Activated CD8-positive, alpha-beta memory T cell treated with anti-CD3 and anti-CD28 coated beads, Interleukin-2, amount 10 ng/mL, durations not matched to agents 7 days and 5 days (primary cell): ENCODE measurements at places on chromosomes 1 and 21. TPM values are rescaled to one million over a fixed set of nuclear protein-coding genes. Genes with fewer than 3 reads are reported as not detected.

- no peaks in the 10 kb centered on the region for H3K36me3 ChIP-seq
- H3K4me1 ChIP-seq, result peaks cover 1% of the 10 kb centered on the region
- H3K27ac ChIP-seq, result no peak overlapping the region
Measured at GRCh38 chr1:202692959-202693555, 17.2 kb downstream of the SYT2 start.

- H3K4me3 ChIP-seq, result peak overlapping the region; percentile 94
- H3K4me1 ChIP-seq, result peaks cover 35% of the 10 kb centered on the region
- H3K36me3 ChIP-seq, result peaks cover 3% of the 10 kb centered on the region
- DNase-seq, result no peak
Measured at GRCh38 chr1:151611288-151611790, 511 bp upstream of the SNX27 start.

- no peaks in the 10 kb centered on the region for H3K36me3 ChIP-seq
- H3K27me3 ChIP-seq, result no peaks in the 10 kb centered on the region
- H3K4me1 ChIP-seq, result no peaks in the 10 kb centered on the region
- H3K4me3 ChIP-seq, result no peak overlapping the region
- DNase-seq, result no peak
- H3K27ac ChIP-seq, result no peak overlapping the region
Measured at GRCh38 chr21:16159971-16160350, 430.2 kb downstream of the USP25 start.

DNA sequence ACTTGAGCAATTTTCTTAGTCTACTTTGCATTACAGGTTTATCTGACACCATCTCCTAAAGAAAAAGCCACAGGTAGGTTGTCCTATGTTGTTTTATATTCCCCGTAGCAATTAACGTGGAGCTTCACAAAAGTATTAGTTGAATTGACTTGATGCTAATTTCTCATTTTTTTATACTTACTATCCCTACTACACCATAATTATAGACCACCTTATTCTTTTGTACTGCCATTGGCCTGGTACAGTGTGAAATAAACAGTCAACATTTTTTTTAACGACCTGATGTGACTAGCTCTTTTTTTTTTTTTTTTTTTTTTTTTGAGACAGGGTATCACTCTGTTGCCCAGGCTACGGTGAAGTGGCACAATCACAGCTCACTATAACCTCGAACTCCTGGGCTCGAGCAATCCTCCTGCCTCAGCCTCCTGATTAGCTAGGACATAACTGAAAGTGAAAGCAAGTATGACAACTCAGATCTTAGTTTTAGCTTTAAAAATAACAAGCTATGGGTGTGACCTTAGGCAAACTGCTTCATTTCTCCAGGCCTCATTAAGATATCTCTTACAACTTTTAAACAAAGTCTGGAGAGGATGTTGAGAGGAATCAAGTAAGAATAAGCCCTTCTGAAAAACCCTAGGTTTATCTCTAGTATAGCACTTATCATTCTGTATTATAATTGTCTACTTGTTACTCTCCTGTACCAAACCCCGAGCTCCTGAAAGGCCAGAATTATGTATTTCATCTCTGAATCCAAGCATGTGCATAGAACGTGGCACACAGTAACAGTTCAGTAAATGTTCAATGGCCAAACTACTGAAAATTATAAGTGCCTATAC is 49.5 kb downstream of the LUZP1 start:
- peak; percentile 74 for DNase-seq
- H3K4me1 ChIP-seq, result peaks cover 50% of the 10 kb centered on the region
- no peaks in the 10 kb centered on the region for H3K27me3 ChIP-seq
- H3K4me3 ChIP-seq, result peak overlapping the region; percentile 65
- H3K27ac ChIP-seq, result peak overlapping the region; percentile 88

- H3K27ac ChIP-seq, result peak overlapping the region; percentile 50
- DNase-seq, result no peak
- peaks cover 3% of the 10 kb centered on the region for H3K36me3 ChIP-seq
- H3K27me3 ChIP-seq, result no peaks in the 10 kb centered on the region
Measured at GRCh38 chr1:59072583-59072947, 224.3 kb upstream of the FGGY start.

DNA sequence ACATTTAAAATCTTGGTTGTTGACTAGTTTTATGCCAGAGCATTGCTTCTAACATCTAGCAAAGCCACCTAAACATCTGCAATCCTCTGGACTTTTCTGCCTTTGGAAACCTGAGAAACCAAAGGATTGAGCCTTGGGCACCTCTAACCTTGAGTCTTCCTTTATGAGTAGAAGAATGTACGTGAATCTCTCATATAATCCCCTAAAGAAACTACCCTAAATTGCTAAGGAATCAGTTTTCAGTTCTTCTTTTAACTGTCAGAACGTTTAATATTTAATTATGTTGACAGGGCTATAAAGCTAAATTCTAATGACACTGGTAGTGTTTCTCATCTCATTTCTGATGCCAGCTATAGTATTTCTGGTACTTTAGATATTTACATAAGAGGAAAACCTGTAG is 997.3 kb downstream of the AMY1C start:
- no peak for DNase-seq
- no peaks in the 10 kb centered on the region for H3K4me1 ChIP-seq
- no peaks in the 10 kb centered on the region for H3K27me3 ChIP-seq
- no peaks in the 10 kb centered on the region for H3K36me3 ChIP-seq
- no peak overlapping the region for H3K4me3 ChIP-seq

DNA sequence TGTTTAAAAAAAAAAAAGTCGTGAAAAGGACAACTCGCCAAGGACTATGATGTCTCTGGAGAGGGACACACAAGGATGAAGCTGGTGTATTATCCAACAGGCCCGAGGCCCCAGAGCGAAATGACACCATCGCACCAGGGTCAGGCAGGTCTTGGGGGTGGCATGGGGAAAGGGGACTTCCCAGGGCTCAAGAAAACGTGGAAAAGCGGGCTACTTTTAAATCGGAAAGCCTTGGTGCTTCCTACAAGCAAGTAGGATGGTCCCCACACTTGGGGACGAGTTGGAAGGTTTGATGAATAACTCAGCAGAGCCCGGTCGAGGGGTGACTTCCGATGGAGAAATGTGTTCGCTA is 505 bp upstream of the GNPAT start:
- H3K36me3 ChIP-seq, result peaks cover 48% of the 10 kb centered on the region
- H3K4me3 ChIP-seq, result peak overlapping the region; percentile 94
- no peaks in the 10 kb centered on the region for H3K27me3 ChIP-seq
- peak overlapping the region; percentile 92 for H3K27ac ChIP-seq
- no peak for DNase-seq

DNA sequence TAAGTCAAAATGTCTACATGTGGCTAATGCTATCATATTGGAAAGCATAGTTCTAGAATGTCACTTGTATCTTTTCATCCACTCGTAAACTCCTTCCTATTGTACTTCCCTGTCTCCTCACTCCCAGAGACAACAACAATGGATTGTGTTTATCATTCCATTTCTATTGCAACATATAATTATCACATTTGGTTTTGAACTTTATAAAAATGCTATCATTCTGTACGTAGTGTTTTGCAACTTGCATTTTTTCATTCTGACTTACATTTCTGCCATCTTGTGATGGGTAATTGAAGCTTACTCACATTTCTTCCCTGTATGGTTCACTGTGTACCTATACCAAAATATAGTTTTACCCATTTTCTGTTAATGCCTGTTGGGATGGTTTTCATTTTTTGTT is 14.5 kb upstream of the CSF3R start:
- no peaks in the 10 kb centered on the region for H3K4me1 ChIP-seq
- H3K27me3 ChIP-seq, result peaks cover 24% of the 10 kb centered on the region
- H3K4me3 ChIP-seq, result no peak overlapping the region
- DNase-seq, result no peak
- H3K36me3 ChIP-seq, result no peaks in the 10 kb centered on the region

DNA sequence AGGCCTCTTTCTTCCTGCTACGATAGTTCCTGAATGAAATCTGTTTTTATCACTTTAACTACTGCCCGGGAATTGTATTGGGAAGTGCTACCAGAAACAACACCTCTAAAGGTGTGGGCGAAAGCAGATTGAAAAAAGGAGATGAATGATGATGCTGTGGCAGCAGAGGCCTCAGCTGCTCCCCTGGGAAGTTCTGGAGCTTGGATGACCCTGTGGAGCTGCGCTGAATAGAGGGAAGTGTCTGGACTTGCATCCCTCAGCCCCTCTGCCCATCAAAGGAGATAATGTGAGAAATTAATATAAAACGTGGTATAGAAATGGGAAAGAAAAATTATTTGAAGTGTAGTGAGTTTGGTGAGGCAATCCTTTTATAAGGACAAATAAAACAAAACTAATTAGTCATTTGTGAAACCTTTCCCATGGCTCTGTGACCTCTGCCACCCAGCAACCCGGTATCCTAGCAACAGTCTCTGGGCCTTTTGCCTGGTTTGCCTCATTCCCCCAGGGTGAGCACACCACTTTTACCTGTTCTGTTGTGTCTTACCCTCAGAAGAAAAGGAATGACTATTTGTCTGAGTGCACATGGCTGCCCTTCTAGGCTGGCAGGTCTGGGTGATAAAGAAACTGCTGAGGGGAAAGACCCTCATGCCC is 21.3 kb downstream of the OVAAL start:
- H3K4me1 ChIP-seq, result peaks cover 6% of the 10 kb centered on the region
- H3K27ac ChIP-seq, result no peak overlapping the region
- peaks cover 5% of the 10 kb centered on the region for H3K36me3 ChIP-seq
- DNase-seq, result no peak

DNA sequence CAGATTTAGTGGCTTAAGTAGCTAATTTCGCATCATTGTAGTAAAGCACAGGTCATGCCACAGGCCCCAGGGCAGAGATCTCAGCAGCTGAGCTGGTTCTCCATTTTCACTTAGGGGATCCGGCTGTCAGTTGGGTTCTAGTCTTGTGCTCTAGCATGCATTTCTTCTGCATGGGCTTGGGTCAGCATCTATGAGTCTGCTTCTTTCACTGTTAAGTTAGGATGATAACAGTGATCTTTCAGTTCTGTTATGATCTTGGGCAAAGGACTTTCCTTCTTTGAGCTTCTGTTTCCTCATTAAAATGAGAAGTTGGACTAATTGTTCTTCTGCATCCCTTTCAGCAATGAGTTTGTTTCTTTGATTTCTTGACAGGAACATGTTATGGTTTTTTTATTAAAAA is 123.6 kb upstream of the DNAH14 start:
- H3K4me3 ChIP-seq, result no peak overlapping the region
- no peaks in the 10 kb centered on the region for H3K4me1 ChIP-seq
- peaks cover 11% of the 10 kb centered on the region for H3K27me3 ChIP-seq
- no peak overlapping the region for H3K27ac ChIP-seq

- H3K27me3 ChIP-seq, result peaks cover 40% of the 10 kb centered on the region
- peak overlapping the region; percentile 58 for H3K4me3 ChIP-seq
- DNase-seq, result no peak
- peaks cover 3% of the 10 kb centered on the region for H3K36me3 ChIP-seq
- H3K27ac ChIP-seq, result peak overlapping the region; percentile 63
Measured at GRCh38 chr1:35576061-35576765, 3.1 kb downstream of the TFAP2E start.

- peaks cover 26% of the 10 kb centered on the region for H3K36me3 ChIP-seq
- DNase-seq, result no peak
- no peaks in the 10 kb centered on the region for H3K27me3 ChIP-seq
- no peak overlapping the region for H3K4me3 ChIP-seq
- peak overlapping the region; percentile 41 for H3K27ac ChIP-seq
- H3K4me1 ChIP-seq, result peaks cover 36% of the 10 kb centered on the region
Measured at GRCh38 chr1:230185076-230186001, 118.3 kb downstream of the GALNT2 start.

GRCh38 chr1:70383483-70383882 is 27.6 kb upstream of the CTH start:
- no peak overlapping the region for H3K27ac ChIP-seq
- no peak for DNase-seq
- H3K4me3 ChIP-seq, result no peak overlapping the region
- H3K27me3 ChIP-seq, result peaks cover 12% of the 10 kb centered on the region
- H3K36me3 ChIP-seq, result no peaks in the 10 kb centered on the region

- no peak overlapping the region for H3K27ac ChIP-seq
- no peaks in the 10 kb centered on the region for H3K36me3 ChIP-seq
- no peaks in the 10 kb centered on the region for H3K4me1 ChIP-seq
- H3K27me3 ChIP-seq, result no peaks in the 10 kb centered on the region
- no peak for DNase-seq
Measured at GRCh38 chr1:7534061-7534825, 236.9 kb upstream of the VAMP3 start.

The IFI16 gene
- total RNA-seq, result 393 TPM

The OLFML2B gene
- not detected for total RNA-seq

The KCNJ9 gene
- total RNA-seq, result not detected

The FCER1G gene
- total RNA-seq, result 5.8 TPM

The WLS gene
- total RNA-seq, result not detected

The RNU1-2 gene
- 3,744 TPM for total RNA-seq

The DHRS3 gene
- 20.8 TPM for total RNA-seq

The HSD3B1 gene
- total RNA-seq, result not detected

The PDE9A gene
- total RNA-seq, result 6.8 TPM

The C1orf74 gene
- 3.0 TPM for total RNA-seq

The SUCO gene
- total RNA-seq, result 32.8 TPM

The SPRR2F gene
- total RNA-seq, result not detected
